ENCODE measurements at places on chromosomes 1 and 21.

DNA sequence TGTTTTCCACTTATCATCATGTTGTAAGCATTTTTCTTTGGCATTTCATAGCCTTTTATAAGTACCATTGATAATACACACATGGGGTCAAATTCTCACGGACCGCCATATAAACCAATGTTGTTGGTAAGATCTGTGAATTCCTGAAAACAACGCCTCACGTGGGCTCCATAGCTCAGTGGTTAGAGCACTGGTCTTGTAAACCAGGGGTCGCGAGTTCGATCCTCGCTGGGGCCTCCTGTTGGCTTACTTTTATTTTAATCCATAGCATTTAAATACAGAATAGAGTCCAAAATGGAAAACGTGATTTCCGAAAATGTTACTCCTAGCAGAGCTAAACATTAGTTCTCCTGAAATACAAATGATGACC is 83.1 kb downstream of the HHIPL2 start:
- DNase-seq = peak; percentile 66

DNA sequence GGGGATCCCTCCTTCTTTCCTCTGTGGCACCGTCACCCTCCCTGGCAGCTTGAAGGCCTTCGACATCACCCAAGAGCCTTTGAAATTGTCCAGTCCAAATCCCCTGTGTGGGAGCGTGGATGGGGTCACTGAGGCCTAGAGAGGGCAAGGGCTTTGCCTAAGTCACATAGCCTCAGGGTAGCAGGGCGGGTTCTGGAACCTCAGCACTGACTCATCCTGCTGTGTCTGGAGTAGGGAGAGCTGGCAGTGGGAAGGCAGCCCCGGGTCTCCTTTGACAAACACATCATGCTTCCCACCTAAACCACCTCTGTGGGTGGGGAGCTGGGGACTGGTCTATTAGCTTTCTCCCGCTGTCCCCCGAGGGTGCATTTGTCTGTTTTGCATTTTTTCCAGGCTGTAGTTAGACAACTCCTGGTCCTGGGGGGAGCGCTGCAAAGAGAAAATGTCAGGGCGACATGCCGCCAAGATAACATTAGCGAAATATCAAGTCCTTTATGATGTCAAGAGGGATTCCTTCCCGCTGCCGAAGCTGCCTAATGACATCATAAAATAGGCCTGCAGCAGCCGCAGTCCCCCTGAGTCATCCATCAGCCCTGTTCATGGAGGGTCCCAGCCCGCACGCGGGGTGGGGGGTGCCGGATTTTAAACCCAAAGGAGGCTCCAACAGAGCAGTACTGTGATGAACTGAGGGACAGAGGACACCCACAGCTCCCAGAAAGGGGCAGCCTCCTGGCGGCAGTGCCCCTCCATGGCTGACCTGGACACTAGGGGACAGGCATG is 77.0 kb upstream of the POU3F1 start:
- no peak for DNase-seq

- DNase-seq = no peak
Measured at GRCh38 chr1:228032041-228032440, 25.2 kb downstream of the WNT3A start.

DNA sequence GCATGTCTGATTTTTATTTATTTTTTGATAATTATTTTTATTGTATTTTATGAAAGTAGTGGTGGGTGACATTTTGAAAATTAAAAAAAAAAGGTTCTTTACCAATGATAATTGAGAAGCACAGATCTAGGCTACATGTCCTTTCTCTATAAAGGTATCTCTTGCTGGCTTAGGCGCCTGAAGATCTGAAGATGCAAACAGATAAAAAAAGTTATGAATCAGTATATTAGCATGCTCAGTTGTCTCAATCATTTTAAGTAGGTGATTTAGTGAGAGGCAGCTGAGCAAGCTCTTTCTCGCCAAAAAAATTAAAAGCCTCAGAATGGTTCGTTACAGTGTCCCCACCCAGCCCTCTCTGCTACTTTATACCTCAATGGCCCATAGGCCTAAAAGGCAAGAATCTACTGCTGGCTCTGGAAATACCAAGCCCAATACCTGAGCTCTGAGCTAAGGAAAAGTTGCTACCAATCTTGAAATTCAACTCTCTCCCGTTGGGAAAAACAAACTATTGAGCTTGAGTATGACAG is 42.2 kb upstream of the DPT start:
- no peak for DNase-seq

- no peak for DNase-seq
Measured at GRCh38 chr21:33386222-33386784, 16.9 kb upstream of the IFNGR2 start.

DNA sequence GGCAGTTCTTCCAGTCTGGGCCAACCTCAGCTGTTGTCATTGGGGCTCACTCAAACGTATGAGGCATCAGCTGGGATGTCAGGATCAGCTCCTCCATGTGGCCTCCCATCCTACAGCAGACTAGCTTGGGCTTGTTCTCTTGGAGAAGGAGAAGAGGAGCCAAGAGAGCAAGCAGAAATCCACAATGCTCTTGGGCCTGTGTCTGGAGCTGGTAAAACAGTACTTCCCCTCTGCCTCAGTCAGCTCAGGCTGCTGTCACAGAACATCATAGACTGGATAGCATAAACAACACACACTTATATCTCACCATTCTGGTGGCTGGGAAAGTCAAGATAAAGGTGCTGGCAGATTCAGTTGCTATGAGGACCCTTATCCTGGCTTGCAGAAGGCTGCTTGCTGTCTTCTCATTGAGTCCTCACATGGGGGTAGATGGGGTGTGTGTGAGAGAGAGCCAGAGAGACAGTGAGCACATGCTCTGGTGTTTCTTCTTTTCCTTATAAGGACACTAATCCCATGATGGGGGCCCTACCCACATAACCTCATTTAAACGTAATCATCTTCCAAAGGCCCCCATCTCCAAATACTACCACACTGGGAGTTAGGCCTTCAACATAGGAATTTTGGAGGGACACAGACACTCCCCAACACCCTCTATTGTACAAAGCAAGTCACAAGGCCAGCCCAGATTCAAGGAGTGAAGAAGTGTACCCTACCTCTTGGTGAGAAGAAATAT is 16.3 kb upstream of the DNAJC6 start:
- DNase-seq = no peak

GRCh38 chr1:22673486-22674409 is 20.7 kb downstream of the C1QB start:
- no peak for DNase-seq

DNA sequence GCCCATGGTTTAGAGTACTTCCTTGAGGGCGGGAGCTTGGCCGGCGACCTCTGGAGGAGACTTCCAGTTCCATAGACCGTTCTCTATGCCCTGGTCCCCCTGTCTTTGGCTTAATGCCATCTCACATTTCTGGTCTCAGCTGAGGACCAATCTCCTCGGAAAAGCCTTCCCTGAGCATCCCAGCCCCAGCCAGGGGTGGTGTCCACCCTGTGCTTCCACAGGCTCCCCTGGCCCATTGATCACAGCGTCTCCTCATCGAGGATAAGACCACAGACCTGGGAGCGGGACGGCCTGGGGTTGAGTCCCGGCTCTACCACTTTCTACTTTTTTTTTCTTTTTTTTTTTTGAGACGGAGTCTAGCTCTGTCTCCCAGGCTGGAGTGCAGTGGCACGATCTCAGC is 14.5 kb downstream of the WNT4 start:
- no peak for DNase-seq

DNA sequence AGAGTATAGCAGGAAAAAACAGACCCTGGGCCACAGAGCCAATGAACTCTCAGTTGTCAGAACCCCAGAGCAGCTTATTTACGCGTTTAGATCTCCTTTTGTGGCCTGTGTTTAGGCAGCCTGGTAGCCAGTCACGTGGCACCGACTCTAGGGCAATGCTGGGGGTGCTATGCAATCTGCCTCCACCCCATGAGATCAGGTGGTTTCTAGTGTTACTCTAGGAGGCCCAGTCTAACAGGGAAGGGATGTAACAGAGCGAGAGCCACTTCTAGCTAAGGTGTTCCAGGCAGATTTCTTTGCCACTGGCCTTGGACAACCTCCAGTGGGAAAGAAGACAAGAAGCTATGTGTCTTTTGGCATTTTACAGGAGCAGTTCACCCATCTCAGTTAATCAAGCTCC is 12.0 kb upstream of the A3GALT2 start:
- DNase-seq = no peak

DNA sequence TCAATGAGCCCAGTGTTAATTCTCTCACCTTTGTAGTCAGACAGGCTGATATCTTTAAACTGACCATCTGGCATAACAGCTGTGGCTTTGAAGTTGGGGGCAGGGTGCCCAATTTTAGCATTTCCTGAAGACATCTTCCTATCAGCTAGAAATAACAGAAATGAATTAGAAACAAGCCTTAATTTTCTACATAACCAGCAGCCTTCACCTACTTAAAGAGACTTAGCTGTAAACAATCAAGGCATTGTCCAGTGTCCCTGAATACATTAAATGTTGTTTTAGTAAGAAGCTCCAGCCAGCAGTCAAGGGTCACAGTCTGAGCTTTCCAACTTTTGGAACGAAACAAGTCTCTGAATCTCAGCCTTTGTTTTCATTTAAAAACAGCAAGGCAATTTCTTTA is 2.8 kb downstream of the PRDX1 start:
- no peak for DNase-seq

- DNase-seq = no peak
Measured at GRCh38 chr1:232979558-232979957, 29.1 kb downstream of the NTPCR start.

- no peak for DNase-seq
Measured at GRCh38 chr1:156262461-156263287, 14.8 kb upstream of the PAQR6 start.

GRCh38 chr1:81314513-81315233 is 486.1 kb upstream of the ADGRL2 start:
- DNase-seq = no peak

GRCh38 chr1:52204696-52205095 is 62.8 kb downstream of the ZFYVE9 start:
- no peak for DNase-seq

GRCh38 chr1:16026723-16027484 is 5.1 kb downstream of the CLCNKA start:
- no peak for DNase-seq

DNA sequence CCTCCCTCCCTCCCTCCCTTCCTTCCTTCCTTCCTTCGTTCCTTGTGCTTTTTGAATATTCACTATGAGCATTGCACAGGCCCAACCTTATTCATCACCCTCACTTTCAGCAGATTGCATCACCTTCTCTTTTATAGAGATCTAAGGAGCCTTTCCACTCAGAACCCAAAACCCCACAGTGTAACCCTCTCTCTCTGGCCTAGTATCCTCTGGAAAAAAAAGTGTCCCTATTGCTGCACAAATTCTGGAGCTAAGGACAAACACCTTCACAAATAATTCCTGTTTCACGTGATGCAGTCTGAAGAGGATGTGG is 25.6 kb downstream of the OR10J5 start:
- DNase-seq = no peak

GRCh38 chr1:2784854-2785630 is 16.5 kb downstream of the TTC34 start:
- no peak for DNase-seq

DNA sequence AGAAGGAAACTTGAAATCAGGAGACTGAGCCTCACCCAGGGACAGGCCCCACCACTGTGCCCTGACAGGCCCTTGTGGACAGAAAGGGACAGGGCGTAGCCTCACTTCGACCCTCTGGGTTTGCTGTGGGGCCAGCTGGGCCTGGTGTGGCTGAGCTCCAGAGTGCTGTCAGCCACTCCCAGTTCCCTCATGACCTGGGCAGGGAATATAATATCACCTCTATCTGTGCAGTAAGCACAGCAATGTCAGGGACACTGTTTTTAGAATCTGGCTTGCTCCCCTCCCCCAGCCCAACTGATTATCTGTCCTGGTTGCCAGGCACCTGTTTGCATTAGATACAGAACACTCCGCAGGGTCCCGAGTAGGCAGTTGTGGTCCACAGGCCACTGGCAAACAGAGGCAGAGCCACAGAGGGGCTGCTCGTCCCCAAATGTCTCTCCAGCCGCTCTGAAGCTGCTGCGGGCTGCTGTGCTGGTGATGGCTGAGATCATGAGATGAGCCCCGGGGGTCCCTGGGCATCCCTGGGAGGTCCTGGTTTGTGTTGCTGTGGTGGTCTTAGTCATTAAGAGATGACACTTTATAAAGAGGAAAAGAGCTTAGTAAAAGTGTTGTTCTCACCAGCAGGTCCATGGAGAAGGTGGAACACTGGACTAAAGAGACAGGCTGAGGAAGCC is 51.6 kb downstream of the ETS2 start:
- DNase-seq = no peak

- no peak for DNase-seq
Measured at GRCh38 chr21:18467715-18468114, 64.1 kb upstream of the TMPRSS15 start.

- DNase-seq = no peak
Measured at GRCh38 chr1:28343405-28343804, 14.6 kb downstream of the MED18 start.

- DNase-seq = no peak
Measured at GRCh38 chr1:65064981-65065380, 83.0 kb upstream of the AK4 start.

- no peak for DNase-seq
Measured at GRCh38 chr1:43832998-43833397, 100.6 kb upstream of the ARTN start.

DNA sequence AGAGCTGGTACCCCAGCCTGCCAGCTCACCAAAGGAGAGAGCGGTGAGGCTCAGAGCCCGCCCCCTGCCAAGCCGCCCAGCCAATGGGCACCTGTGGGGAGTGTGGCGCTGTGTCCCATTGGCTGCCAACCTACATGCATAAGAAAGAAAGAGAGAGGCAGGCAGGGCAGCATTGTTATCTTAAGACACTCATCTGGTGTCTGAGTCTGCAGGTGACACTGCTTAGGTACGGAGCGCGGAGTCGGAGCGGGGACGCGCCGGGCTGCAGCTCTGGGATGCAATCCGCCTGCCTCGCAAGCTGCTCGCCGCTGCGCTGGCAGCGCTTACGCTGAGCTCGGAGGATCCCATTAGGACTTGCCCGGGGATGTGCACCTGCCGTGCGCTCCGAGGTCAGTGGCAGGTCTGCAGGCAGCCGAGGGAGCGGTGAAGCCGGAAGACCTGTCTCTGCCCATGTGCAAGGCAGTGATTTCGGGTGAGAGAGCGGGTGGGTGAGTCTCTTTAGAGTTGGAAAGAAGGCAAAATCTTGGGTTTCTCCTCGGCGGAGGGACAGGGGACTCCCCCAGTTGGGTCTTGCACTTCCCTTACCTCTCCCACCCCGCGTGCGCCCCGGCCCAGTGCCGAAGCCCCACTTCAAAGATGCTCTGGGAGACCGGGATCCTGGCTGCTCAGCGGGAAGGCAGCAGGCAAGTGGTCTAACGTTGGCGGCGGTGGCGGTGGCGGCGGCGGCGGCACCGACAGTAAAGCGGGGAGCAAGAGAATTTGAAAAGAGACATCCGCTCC is at the start of gene BRINP2:
Gene BRINP2 (plus strand): TSS at position 203 of the 780 bp plus-strand sequence. CDS start 58,919 bp downstream, outside the sequence.
- no peak for DNase-seq

GRCh38 chr1:86826856-86827255 is 87.1 kb downstream of the SELENOF start:
- no peak for DNase-seq

- no peak for DNase-seq
Measured at GRCh38 chr1:1945782-1946393, 26.8 kb upstream of the TMEM52 start.

- no peak for DNase-seq
Measured at GRCh38 chr1:224198572-224198971, 15.5 kb downstream of the DEGS1 start.

- DNase-seq = no peak
Measured at GRCh38 chr1:46300673-46301405, 2.6 kb downstream of the LRRC41 start.
